ENCODE measurements at places on chromosomes 4 and X.

DNA sequence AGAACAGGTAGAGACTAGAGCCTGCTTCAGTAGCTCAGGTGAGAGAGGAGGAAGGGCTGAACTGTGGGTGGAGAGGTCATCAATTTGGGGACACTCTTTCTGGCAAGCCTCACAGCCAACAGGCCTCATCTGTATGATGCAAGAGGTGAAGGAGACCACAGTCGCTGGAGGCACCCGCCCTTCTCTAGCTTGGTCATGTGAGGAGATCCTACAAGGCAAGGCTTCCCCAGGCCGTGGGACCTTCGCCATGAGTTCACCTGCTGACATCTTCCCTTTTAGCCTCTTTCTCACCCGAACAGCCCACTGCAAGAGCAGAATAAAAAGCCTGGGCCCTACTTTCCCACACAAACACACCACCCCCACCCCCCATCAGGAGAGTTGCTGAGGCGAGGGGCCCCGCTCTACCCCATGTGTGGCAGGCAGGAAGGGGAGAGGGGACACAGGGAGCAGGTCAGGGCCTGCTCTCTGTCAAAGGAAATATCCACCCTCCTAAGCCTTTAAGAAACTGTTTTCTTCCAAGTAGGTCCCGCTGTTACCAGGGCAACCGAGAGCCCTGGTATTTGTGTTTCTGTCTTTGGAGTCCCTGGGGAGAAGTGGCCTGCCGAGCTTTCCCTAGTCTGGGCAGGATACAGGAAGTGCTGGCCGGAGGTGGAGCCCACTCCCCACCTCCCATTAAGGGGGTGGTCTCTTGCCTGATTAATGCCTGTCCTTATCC, 8.1 kb downstream of the RTL5 start:
- no peak for DNase-seq

DNA sequence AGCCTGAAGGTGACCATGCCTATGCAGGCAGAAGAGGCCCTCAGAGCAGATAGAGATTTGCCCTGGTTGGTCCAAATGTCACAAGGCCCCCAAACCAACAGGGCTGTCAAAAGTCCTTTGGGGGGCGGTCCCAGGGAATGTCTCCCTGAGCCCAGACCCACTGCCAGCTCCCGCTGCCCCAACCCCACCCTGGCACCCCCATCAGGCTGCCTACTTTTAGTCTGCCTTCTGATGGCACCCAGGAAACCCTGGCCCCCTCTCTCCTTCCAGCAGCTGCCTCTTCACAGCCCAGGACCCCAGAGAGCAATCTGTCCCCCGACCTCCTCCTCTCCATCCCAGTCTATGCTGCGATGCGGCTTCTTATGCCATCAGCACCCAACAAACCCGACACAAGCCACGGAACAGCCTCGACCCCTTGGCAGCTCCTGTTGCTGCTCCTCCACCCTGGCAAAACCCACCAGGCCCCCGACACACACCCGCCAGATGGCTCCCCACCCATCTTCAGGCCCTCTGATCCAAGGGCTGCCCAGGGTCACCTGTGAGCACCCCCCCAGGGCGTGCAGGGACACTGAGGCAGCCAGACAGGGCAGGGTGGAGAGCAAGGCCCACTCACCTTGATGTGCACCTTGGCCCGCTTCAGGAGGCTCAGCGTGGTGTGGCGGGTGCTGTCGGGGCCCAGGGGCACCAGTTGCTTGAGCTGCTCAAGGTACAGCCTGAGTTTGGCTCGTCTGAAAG, 9.9 kb downstream of the MXD4 start:
- DNase-seq = no peak

DNA sequence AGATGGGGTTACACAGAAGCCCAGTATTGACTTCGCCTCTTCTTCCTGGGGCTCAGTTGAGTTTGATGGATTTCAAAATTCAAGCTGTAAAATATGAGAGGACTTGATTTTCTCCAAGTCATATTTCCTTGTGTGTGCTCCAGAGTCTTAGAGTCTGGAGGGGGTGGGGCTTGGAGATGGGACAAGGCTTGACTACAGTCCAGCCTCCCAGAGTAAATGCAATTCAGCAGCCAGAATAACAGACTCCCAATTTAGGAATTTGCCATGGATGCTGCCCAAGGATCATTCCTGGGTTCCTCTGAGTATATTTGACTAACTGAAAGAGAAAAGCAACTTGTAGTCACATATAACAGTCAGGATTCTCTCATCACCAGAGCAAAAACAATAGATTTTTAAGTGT, 53.7 kb upstream of the RBPJ start:
- no peak for DNase-seq

GRCh38 chr4:54066718-54067129, 2.3 kb upstream of the CHIC2 start:
- no peak for DNase-seq

DNA sequence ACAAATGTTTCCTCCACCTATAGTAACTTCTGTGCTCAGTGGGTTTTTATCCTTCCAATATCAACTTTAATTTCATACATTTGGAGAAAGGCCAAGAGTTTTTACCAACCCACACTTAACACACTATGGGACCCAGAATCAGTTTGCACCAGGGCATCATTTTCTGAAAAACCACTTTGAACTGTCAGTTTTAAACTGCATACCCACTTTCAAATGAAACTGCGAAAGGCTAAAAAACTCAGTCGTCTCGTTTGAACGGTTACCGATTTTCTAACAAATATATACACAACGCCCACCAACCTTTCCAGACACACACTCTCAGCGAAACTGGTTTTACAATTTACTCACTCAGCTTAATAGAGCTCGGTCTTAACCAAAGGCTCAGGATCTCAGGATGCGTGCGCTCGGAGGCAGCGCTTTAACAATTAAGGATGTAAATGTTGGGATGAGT, 376 bp downstream of the ABCG2 start:
- no peak for DNase-seq

GRCh38 chr4:123304151-123304964, 92.2 kb upstream of the SPRY1 start:
- DNase-seq = peak; percentile 77

DNA sequence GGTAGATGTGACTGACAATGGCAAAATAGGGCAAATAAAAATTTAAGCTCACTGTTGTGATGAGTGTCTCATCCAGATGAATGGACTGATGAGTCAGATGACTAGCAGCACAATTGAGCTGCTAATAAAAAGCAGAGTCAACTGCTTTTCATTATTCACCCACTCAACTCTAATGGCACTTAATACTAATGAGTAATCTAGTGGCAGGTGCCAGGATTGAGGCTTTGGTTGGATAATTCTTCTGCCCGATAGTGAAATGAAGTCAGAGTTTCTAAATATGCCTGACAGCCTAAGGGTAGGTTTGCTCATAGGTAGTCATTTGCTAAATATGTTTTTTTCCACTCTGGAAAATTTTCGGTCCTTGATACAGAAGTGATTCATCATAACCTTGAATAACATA, 10.4 kb downstream of the OGT start:
- DNase-seq = no peak

- DNase-seq = no peak
These were observed 50.5 kb upstream of the NDST3 start for GRCh38 chr4:117983541-117984365.

DNA sequence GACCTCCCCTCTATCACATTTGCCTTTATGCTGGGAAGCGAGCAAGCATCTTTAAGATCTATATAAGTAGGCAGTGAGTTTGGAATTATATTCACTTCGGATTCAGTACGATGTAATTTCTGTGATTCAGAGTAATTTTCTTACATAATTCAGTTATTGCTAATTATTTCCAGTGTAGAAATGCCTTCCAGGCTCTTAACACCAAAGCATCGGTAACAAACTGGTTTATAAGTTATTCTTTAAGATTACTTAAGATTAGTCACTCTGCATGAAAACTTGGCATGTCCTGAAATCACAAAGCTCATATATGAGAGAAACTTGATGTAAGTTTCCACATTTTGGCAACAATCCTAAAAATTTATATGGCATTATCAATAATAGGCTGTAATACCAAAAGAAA, 120.8 kb downstream of the ADAMTS3 start:
- no peak for DNase-seq

- no peak for DNase-seq
These were observed 1015.8 kb upstream of the GRIA3 start for GRCh38 chrX:122168241-122168640.

GRCh38 chr4:102734591-102735385, 26.0 kb downstream of the MANBA start:
- DNase-seq = no peak

- DNase-seq = no peak
These were observed 58.6 kb downstream of the FUNDC1 start for GRCh38 chrX:44483965-44484606.

GRCh38 chr4:98573791-98574190, 84.6 kb downstream of the TSPAN5 start:
- no peak for DNase-seq

DNA sequence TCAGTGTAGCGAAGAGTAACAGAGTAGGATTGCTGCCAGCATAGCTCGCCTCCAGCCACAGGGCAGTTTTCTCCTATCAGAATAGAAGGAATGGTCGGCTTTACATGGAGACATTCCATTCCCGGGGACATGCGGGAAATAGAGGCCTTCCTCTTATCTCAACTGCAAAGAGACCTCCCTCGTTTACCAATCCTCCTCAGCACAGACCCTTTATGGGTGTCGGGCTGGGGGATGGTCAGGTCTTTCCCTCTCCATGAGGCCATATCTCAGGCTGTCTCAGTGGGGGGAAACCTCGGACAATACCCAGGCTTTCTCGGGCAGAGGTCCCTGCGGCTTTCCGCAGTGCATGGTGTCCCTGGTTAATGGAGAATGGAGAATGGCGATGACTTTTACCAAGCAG, 285.0 kb downstream of the ASMT start:
- DNase-seq = no peak

- no peak for DNase-seq
These were observed 69.8 kb downstream of the ZNF182 start for GRCh38 chrX:47933946-47934345.

GRCh38 chrX:3141031-3141430, 99.8 kb downstream of the ARSF start:
- DNase-seq = no peak

DNA sequence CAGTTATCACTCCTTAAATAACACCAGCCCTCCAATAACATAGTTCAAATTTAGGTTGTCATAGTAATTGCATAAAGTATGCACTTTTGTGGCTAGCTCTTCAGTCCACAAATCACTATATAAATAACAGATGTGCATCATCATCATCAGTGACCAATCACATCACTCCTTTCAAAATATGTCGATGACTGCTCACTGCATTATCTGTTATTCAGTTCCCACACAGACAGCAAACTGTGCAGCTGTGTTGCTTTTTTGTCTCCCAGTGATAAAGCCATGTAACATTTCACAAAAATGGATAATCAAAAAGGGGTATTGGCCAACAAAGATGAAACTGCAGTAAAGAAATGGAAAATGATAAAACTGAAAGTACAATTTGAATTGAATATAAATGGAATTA, 205.4 kb downstream of the DCLK2 start:
- no peak for DNase-seq

- DNase-seq = peak; percentile 83
These were observed 16.6 kb upstream of the ERCC6L start for GRCh38 chrX:72255445-72255844.

GRCh38 chr4:184824776-184825084, 1.0 kb downstream of the ACSL1 start:
- no peak for DNase-seq

GRCh38 chr4:80532674-80533333, 197.3 kb downstream of the CFAP299 start:
- no peak for DNase-seq

- DNase-seq = no peak
These were observed 52.5 kb downstream of the TMEM156 start for GRCh38 chr4:38979511-38980230.

DNA sequence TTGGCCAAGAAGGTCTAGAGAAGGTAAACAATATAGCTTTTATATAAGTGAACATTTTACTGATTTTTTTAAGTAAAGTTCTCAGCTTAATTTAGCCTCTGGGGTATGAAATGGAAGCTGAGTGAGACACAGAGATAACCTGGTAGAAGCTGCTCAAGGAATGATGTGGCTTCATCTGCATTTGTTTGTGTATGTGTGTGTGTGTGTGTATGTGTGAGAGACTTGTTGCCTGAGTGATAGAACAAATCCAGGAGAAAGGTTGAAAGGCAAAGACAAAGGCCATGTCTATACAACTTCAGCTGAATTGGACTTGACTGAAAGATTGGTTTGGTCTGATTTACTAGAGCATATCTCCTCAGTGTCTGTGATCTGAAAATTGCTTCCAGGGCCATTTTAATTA, 63.6 kb downstream of the PCDH7 start:
- DNase-seq = no peak

- no peak for DNase-seq
These were observed 25.0 kb upstream of the SPP1 start for GRCh38 chr4:87950493-87950892.

GRCh38 chr4:61786211-61786610, 586.1 kb downstream of the ADGRL3 start:
- DNase-seq = no peak

DNA sequence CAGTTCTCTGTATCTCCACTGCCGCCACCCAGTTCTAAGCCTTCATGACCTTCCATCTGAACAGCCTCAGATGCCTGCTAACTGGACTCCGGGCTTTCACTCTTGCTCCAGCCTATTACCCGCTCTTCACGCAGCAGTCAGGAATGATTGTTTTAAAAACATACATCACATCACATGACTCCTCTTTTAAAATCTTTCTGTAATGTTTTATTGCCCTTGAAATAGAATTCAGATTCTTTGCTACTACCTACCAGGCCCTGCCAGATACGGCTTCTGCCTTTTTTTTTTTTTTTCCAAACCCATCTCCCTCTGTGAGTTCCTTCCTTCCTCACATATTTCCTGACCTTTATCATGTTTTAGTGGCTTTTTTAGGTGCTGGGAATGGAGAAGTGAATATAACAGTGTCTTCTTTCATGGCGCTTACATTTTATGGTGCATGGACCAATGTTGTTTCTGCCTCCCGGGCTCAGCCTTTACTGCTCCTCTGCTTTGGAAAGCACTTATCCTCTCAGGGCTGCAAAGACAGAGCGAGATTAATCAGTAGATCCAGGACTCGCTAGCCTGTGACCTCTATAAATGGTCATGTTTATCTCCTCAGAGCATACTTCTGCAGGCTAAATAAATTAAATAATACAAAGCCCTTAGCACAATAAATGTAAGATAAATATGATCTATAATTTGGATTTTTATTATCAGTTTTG, 58.0 kb downstream of the FBXO8 start:
- DNase-seq = no peak

DNA sequence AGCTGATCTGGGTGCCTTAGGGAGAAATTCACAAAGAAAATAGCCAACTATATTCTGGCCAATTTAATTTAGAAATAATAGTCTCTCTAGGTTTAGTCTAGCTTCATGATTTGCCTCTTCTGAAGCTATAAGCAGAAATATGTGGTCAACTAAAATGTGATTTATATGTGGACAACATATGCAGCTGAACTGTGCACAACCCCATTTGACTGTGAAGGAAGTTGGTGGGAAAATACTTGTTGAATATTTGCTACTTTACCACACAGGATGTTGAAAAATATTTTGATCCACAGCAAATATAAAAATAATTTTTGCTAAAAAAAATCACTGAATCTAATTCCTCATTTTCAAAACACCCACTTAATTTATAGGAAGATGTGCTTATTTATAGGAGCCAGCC, 15.7 kb upstream of the RNF128 start:
- no peak for DNase-seq

- no peak for DNase-seq
These were observed 131.3 kb downstream of the PJA1 start for GRCh38 chrX:69033936-69034335.
